ENCODE measurements at places on chromosomes 5 and 9. TPM values are rescaled to one million over a fixed set of nuclear protein-coding genes. Genes with fewer than 3 reads are reported as not detected.

SPINK9 gene
- polyA plus RNA-seq, result not detected

MTAP gene
- 12.2 TPM for polyA plus RNA-seq

URM1 gene
- polyA plus RNA-seq, result 35.0 TPM

GRCh38 chr9:477193-477592 lies 262.5 kb downstream of the DOCK8 start:
- no peak for DNase-seq

- no peak for DNase-seq
Measured at GRCh38 chr9:74025402-74025925, 471.7 kb upstream of the RORB start.

Data from liver (tissue), 10 donors.